ENCODE measurements at places on chromosomes 13 and 19. TPM values are rescaled to one million over a fixed set of nuclear protein-coding genes. Genes with fewer than 3 reads are reported as not detected.

Gene LMTK3
- total RNA-seq: under 0.01 TPM

Gene SIAH3
- under 0.01 TPM for total RNA-seq

Gene KRTDAP
- not detected for total RNA-seq

Gene CFAP97D2
- not detected for total RNA-seq

Gene MAST1
- 0.09 TPM for total RNA-seq

Gene KIR3DL2
- not detected for total RNA-seq

Gene GPR4
- total RNA-seq: 4.2 TPM

Gene ZNF135
- total RNA-seq: 0.18 TPM
